ENCODE measurements at places on chromosomes 6 and 20.

- DNase-seq, result peak; percentile 18
These were observed 534.4 kb upstream of the SLC35B3 start for GRCh38 chr6:8969747-8970146.

DNA sequence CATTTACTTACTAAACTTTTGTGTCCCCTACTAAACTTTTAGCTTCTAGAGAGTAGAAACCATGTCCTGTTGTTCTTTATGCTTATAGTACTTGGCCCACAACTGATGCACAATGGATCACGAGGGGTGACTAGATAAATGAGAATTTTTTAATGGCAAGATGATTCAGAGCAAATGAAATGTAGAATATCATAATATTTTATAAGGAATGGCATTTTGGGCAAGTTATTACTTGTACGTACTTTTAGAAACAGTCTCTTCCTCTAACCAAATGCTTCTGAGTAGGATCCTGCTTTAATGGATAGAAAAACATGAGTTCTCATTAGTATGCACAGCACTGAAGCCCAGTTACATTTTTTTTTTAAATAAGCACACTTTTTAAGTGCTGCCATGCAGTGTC, 336.3 kb downstream of the NRN1 start:
- DNase-seq, result no peak

- DNase-seq, result no peak
These were observed 10.4 kb downstream of the TGM6 start for GRCh38 chr20:2390951-2391675.

DNA sequence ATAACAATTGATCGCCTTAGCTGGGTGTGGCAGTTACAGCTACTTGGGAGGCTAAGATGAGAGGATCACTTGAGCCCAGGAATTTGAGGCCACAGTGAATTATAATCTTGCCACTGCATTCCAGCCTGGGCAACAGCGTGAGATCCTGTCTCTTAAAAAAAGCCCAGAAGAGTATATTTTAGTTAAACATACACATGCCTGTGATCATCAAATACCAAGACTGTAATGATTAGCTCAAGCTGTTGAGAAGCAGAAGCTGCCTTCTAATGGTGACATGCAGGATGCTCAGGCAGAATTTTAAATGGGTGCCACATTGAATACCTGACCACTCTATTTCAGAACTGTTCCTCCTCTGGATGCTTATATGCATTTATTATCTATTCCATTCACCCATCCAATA, 8.9 kb upstream of the TMEM14A start:
- DNase-seq, result no peak

DNA sequence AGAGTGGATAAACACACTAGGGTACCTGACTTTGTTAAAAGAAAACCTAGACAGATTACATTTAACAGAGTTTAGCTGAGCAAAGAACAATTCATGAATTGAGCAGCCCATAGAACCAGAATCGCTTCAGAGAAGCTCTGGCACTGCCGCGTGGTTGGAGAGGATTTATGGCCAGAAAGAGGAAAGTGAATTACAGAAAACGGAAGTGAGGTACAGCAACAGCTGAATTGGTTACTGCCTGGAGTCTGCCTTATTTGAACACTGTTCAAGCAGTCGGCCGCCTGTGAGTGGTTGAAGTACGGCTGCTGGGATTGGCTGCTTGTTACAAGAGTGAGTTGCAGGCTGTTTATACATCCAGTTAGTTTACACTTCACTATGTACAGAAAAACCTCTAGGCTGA, 253.8 kb upstream of the CDYL start:
- peak; percentile 5 for DNase-seq

GRCh38 chr6:164749221-164750064, 560.0 kb downstream of the C6orf118 start:
- peak; percentile 76 for DNase-seq

DNA sequence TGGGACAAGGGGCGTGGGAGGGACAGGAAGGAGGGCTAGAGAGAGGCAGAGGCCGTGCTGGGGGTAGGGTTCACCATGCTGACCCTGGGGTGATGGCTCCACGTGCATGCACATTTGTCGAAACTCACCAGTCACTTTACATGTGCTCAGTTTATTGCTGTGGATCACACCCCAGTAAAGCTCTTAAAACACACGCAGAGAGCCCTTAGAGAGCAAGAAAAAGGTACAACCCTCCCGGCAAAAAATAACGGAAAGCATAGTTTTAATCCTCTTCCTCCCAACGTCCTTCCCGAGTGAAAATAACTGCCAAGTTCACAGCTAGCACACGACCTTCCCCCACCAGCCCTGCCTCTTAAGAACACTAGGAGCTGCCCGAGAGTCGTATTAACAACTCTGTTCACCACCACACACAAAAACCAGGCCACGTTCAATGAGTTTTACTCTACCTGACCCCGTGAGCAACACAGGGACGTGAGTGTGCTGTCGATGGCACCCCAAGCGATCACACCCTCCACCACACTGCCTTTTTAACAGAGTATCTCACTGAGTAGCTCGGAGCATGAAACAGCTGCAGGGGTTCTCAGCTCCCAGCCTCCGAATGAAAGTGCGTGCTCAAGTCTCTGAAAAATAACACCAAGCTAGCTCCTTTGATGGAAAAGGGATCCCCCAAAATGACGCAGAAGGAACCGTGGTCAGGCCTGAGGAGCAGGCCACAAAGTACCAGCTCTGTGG, 39.7 kb downstream of the TAF4 start:
- DNase-seq, result no peak

DNA sequence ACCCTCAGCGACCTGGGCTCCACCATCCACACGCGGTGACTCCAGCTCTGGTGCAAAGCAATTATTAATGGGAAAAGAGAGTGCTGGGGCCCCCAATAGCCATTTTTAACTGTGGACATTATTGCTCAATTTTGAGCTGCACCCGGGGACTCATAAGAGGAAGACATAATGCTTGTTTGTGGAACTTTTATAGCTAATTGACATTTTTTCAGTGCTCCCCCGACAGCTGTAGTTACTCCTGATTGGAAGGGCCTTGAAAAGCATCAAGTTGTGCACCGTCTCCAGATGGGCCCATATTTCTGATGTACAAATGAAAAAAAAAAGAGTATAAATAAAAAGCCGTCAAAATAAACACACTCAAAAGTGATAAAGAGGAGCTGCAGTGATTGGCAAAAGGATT, 327.0 kb downstream of the KIF16B start:
- DNase-seq, result no peak

GRCh38 chr6:32176476-32177182, 745 bp upstream of the AGPAT1 start:
- DNase-seq, result peak; percentile 69

DNA sequence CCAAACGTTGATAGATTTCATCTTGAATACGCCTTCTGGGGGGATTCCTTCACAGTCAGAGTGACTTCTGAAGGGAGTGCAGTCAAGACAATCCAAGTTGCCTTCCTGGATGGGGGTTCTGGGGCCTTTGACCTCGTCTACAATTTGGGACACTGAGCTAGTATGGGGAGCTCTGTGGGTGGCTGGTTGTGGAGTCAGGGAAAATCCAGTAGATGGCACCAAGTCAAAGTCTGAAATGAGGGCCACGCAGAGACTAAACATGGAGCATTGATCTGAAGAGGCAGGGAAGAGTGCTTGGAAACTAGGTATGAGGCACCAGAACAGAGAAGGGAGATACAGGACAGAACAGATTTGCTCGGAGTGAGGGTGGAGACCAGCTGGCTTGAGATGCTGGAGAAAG, 43.6 kb upstream of the CCN6 start:
- DNase-seq, result peak; percentile 5

DNA sequence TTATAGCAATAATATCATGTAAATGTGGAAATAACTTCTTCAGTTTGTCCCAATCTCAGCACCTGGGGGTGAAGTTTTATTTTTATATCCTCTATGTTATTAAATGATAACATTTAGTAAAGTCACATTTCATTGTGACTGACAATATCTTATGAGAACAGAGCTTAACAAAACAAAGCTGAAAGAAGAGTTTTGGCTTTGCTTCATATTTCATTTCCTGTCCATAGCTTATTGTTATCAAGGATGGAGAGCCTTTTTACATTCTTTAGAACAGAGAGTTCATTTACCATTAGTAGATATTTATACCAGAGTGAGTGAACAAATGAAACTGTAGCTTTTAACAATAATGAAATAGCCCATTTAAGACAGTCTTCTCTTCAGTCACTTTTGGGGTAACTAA, 231.9 kb upstream of the SGK1 start:
- DNase-seq, result no peak

GRCh38 chr6:163348789-163349680, 65.5 kb upstream of the QKI start:
- no peak for DNase-seq

- peak; percentile 9 for DNase-seq
These were observed 61.6 kb downstream of the KIAA0319 start for GRCh38 chr6:24584382-24584720.

- DNase-seq, result no peak
These were observed 2.3 kb upstream of the SERPINB6 start for GRCh38 chr6:2973676-2974075.

- DNase-seq, result peak; percentile 56
These were observed 1301.6 kb downstream of the EPHA7 start for GRCh38 chr6:92117800-92118199.

- DNase-seq, result peak; percentile 64
These were observed 5.6 kb upstream of the BTBD3 start for GRCh38 chr20:11912013-11912658.

- DNase-seq, result peak; percentile 92
These were observed 8.7 kb downstream of the ZNF335 start for GRCh38 chr20:45963059-45964005.

DNA sequence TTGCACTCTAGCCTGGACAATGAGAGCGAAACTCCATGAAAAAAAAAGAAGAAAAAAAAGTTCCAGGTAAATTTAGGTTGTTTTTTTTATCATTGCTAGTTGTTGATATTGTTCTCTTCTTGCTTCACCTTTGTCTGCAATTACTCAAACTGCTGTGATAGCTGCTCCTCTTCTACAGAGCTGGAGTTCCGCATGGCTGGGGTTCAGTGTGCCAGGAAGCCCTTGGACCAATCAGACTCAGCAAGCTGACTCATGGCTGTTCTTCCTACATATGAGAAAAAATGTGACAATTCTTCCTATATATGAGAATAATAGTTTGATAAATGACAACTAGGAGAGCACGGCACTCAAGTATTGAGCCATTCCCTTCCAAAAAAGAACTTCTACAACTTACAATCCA, 28.4 kb downstream of the DPPA5 start:
- peak; percentile 28 for DNase-seq

GRCh38 chr6:169832247-169832948, 81.0 kb downstream of the ERMARD start:
- peak; percentile 41 for DNase-seq

DNA sequence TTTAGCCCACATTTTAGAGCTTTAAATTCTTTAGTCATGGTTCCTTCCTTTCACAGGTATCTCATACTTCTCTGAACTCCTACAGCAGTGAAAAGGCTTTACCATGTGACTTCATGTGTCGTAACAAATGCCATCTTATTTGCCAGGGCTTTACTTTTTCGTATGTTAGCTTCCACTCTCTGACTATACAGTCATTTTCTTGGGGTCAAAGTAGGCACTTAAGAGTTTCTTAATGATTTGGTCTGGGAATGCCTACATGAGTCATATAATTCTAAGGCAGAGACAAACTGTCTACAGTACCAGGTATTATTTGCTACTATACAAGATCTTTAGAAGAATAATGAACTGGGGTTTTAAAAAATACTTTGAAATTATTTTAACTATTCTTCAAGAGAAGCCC, 15.0 kb downstream of the RAB23 start:
- no peak for DNase-seq

DNA sequence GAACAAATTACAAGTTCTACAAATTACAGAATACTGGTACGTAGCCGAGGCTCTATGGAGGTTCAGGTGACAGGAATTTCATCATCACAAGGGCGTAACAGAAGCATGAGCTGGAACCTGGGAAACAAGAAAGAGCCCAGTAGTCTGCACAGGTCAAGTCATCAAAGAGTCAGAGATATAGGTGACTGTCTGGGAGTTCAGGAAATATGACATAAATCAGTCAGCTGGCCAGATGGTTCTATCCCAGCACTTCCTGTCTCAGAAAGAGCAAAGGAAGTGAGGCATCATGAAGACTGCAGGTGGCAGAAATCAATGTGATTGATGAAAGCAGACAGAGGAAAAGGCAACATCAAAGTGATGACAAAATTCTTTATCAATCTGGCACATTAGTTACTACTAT, 23.3 kb downstream of the MYCT1 start:
- peak; percentile 43 for DNase-seq

DNA sequence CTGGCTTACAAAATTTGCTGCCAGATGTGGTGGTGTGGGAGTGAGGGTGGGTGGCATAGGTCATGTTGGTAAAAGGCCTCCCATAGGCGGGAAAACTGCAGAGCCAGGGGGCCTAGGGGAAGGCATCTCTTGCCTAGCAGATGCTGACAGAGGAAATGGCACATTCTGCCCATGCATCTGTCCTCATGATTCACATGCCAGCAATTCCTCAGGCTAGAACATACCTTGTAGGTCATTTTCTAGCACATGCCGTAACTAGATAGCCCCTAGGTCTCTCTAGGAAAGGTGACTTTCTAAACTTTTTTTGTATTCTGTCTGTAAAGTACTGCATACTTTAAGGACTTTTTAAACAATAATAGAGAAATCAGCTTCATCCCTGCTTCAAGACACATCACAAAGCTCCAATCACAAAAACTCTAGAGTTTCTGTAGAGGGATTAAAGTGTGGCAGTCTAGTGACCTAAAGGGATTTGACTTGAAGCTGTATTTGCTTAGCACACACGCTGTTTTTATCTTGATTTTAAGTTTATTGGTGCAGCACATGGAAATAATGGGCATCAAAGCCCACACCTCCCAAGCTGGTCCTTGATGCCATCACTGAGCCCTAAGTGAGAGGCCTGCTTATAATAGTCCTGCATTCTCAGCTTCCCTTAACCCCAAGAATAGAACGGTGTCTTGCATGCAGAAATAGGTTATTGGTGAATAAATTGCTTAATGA, 55.2 kb downstream of the ANKEF1 start:
- DNase-seq, result no peak

DNA sequence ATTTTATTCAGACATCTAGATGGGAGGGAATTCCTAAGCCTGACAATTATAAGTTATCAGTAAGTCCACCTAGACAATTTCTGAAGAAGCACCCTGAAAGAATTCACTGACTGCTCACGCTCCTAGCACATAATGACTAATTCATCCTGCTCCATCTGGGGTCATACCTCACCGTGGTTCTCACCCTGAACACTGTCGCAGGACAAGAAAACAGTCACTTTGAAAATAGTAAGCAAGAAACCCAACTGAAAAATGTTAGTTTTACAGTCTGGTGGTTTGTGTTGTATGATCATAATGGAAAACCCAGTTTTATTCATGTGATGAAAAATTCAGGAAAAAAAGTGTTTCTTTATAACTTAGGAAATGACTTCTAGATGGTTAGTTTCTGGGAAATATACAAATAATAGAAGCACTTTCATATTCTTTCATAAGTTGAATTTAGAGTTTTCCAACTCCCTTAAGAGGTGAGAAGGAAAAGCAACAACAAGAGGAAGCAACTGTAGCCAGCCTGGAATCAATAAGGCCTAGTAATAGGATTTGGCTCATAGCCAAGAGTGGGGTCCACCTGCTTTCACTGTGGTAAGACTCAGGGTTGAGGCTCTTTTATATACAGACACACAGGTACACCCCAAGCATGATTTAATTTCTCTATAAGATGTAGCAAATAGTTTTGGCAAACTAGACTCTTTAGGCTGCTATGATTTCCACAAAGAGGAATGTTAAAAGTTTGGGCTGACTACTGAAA, 94.1 kb downstream of the HIVEP2 start:
- DNase-seq, result no peak

Data from DMS53 (cell line).